EL (cell line): ENCODE measurements at places on chromosomes 3 and 15.

DNA sequence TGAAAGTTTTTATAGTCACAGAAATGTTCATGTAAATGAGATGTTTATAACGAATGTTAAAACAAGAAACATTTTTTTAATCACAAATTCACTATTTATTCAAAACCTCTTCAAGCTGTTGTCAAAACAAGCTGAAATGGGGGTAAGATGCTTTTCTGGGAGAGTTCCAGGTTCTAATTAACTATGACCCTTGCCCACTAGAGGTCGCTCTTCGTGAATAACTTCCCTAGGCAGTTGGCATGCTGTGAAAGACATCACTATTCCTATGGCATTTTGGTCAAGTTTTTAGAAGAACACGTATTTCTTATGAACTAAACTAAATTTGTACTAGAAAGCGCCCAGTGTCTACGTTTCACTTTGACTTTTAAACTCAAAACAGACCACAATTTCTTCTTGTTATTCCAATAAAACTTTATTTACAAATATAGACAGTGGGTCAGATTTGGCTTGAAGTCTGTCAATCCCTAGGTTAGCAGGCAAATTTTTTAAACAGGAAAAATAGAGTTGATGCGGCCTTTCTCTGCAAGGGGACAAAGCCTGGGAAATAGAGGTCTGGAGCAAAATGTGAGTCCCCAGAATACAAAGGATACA, 62.8 kb upstream of the CMTM8 start:
- DNase-seq: peak; percentile 62

- peak; percentile 20 for DNase-seq
These were observed 1.1 kb downstream of the ITPR1 start for GRCh38 chr3:4493941-4494894.

- DNase-seq: peak; percentile 89
These were observed 58.6 kb upstream of the CCDC80 start for GRCh38 chr3:112699436-112699978.

- no peak for DNase-seq
These were observed 26.7 kb downstream of the AMOTL2 start for GRCh38 chr3:134347551-134347950.

DNA sequence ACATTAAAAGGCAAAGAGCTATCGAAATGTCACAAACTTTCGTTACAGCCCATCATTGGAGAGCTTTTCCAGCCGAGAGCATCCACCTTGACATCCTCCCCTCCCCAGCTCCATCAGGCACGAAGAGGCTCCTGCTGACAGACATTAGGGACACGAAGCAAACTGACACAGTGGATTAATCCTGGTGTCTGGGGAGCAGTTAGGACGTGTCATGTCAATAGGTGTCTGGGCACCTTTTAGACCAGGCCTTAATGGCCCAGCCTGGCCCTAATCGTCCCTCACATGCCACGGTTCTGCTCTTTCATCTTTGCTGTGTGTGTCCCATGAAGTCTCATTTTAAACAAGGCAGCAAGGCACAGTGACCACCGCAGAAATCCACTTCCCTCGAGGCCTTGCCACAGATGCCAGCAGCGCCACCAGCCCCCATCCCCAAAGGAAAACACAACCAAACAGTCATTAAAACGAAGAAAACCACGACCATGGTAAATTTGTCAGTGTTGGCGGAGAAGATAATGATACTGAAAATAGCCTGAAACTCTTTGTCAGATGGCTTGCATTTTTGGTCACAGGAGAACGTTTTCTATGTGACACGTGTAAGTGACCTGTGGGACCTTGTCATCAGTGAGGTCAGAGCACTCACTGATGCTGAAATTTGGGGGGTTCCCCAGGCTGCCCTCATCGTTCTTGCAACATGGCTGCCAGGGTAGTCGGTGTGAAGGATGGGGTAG, 16.3 kb upstream of the PCSK6 start:
- DNase-seq: no peak

GRCh38 chr3:66722675-66723074, 221.9 kb upstream of the LRIG1 start:
- peak; percentile 90 for DNase-seq

- no peak for DNase-seq
These were observed 7.6 kb upstream of the ANXA2 start for GRCh38 chr15:60405399-60405798.

DNA sequence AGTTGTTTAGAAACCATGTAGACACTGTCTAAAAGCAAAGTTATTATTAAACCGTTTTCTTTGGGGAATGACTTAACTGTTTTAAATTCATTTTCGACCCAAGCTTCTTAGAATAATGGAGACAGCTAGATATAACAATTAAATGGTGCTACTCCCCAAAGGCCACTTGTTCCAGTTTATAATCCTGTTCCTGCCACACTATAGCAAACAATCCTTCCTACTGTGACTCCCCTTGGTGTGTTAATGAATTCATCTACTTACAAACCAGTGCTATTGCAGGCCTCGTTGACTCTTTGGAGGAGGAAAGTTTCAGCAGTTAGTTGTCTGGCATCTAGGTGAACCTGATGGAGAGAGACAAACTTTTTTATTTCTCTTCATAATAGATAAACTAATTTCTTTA, 25.2 kb upstream of the CLSTN2 start:
- DNase-seq: no peak
